ENCODE measurements at places on chromosomes 7 and 10. TPM values are rescaled to one million over a fixed set of nuclear protein-coding genes. Genes with fewer than 3 reads are reported as not detected.

- peak; percentile 49 for DNase-seq
These were observed at the start of gene CTTNBP2 for GRCh38 chr7:117873310-117874190. TSS of gene CTTNBP2 (minus strand) at chr7:117873441. CDS start at chr7:117873415, 26 bp downstream.

DNA sequence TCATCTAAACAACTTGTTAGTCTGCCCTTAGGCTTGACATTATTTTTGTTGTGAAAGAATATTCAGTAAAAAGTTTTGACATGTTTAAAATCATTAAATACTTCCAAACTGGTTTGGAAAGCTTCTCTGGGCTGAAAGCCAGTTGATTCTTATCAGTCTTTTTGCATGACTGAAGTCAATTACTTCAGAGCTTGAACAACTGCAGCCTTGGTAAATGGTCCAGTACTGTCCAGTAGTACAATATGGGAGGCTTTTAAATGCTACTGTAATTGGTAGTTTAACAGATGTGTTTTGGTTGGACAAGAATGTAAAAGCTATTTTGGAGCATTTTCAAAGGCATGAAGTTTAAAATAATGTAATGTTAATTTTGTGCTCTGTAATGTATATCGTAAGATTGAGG is 103.4 kb downstream of the SDK1 start:
- no peak for DNase-seq

DNA sequence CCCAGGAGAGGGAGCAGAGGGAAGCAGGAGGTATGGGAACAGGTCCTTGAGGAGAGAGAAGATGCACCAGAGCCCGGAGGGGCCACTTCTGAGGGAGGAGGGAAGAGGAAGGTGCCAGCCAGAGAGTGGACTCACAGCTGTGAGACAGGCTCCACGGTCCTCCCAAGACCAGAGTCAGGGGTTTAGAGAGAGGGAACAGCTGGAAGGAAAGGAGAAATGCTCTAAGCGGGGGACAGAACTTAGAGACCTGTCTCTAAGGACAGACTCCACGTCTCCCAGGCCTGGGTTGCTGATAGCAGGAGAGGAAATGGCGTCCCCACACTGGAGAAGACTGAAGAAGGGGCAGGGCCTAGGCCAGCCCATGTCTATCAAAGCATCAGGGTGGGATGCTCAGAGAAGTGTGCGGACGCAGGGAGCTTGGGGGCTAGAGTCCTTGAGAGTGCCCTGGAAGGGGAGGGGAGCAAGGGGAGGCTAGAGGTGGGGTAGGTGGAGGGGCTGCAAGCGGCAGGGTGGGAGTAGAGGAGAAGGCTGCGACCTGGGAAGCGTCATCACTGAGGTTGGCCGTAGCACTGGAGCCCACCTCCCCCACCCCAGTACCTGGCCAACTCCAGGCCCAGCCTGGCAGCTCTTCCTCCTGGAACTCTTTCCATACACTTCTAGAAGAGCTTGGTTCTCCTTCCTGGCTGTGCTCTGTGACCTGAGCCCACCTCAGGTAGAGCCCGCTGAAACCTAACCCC is 25.6 kb upstream of the GRID1 start:
- no peak for DNase-seq

The RPA3 gene
- total RNA-seq: 44.9 TPM

- DNase-seq: no peak
These were observed 558.3 kb upstream of the TPK1 start for GRCh38 chr7:145394126-145394525.

The PPP1R17 gene
- total RNA-seq: not detected

GRCh38 chr10:131692686-131693334 is 208.0 kb upstream of the PPP2R2D start:
- no peak for DNase-seq

DNA sequence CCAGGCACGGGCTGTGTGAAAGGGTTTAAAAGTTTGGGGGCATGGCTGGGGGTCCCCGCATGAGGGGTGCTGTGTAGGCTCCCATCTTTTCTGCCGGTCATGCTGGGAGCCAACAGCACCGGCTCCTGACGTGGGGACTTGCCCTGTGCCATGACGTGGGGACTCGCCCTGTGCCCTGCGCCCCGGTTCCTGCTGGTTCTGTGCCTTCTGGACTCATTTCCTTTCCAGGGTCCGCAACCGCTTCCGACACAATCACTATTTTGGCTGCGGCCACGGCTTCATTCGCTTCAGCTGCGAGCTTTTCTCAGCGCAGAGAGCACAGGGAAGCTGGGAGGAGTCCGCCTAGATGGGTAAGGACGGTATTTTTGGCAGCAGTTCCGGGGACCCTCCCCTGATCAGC is 7.6 kb upstream of the GIMAP8 start:
- no peak for DNase-seq

- no peak for DNase-seq
These were observed 16.9 kb downstream of the PTEN start for GRCh38 chr10:87880336-87880735.

The PRF1 gene
- total RNA-seq: 1.3 TPM

The GDF2 gene
- not detected for total RNA-seq

The PLAC9 gene
- total RNA-seq: 3.9 TPM

DNA sequence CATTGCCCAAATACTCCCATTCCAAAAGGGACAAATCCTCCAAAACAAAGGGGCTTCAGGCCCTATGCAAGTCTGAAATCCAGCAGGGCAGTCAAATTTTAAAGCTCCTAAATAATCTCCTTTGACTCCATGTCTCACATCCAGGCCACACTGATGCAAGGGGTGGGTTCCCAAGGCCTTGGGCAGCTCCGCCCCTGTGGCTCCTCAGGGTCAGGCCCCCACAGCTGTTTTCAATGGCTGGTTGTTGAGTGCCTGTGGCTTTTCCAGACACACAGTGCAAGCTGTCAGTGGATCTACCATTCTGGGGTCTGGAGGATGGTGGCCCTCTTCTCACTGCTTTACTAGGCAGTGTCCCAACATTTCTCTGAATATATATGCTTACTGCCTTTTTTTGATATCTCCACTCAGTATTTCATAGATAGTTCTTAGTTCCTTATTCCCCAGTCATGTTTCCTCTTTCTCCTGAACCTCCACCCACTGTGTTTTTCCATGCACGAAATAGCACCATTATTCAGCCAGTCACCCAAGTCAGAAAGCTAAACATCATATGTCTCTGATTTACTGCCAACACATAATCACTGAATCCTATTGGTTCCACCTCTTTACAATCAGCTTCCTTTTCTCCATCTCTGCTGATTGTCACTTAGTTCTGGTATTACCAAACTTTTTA is 172.6 kb upstream of the CACNA2D1 start:
- no peak for DNase-seq

DNA sequence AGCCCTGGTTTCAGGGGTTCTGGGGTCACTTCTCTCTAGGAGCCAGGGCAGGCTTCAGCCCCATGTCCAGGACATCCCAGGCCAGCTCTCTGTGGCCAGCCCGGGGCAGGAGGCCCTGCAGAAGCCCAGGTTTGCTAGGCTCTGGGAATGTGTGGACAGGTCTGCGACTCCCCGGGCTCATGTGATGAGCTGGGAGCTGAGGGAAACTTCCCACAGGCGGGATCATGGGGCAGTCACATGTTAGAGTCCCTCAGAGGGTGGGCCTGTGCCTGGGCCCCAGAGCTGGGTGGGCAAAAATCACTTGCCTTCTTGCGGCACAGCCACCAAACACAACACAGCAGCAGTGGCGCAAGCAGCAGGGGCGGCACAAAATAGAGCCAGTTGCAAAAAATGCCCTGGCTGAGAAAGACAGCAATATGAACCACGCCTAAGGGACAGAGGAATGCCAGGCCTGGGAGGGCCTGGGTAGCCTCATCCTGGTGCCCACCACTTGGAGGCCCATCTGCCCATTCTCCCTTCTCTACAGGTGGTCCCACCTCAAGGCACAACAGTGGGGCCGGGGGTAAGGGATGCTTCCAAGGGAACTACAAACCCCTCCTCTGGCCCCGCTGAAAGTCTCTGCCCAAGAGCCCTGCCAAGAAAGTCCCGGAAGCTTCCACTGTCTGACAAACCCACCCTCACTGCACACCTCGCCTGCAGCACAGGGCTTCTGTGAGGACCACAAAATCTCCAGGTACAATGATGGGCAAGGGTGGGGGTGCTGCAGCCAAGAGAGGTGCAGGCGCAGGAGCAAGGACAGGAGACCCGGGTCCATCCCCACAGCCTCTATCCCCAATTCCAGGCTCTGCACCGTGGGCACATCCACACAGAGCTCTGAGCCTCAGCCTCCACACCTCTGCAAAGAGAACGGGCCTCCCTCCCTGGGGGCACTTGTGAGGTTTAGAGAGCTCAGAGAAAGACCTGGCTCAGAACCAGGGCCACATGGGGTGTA is 34.6 kb upstream of the ANTXRL start:
- peak; percentile 14 for DNase-seq

DNA sequence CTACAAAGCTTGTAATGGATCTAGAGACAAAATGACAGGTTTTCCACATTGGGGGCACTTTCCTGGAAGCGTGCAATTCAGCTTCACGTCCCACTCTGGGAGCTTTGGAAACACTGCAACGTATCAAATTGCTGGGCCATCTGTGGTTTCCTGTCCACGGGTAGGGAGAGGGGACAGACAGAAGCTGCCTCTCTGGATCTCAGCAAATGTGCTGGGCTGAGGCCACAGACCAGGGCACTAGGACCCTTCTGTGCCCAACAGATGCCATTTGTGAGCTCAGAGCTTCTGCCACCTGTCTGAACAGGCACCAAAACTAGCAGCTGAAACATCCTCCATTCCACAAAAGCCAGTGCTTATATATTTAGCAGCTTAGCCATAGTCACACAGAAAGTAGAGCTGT is 40.9 kb upstream of the FRMD4A start:
- no peak for DNase-seq

The CYP51A1 gene
- total RNA-seq: 125 TPM

The BICC1 gene
- total RNA-seq: 1.3 TPM

DNA sequence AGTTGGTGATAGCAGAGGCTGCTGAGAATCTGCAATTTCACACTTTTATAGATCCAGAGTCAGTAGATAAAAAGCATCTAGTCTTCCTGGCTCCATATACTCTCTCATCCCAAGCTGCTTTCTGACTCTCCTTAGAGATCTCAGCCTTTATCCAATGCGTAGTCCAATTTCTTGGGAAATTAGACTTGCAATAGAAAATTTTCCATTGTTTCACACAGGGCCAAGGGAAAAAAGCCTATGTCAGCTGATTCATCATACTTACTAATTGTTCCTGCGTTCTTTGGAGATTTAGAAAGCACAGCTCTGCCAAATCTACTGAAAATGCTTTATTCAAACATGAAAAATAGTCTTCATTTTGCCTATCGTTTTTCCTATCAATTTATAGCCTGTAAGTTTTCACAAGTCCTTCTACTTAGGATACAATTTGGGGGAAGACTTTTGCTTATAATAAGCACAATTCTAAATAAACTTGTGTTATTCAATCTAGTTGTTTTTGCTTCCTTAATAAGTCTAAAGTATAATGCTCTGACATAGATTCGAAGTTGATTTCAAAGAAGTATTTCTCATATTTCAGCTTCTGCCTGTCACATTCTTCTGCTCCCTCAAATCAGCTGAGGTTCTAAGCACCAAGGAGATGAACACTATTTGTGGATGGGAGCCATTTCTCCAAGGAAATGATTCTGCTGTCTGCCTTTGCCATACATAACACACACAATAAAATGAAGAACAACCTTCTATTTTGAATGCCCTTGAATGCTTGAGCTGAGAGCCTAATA is 165.4 kb downstream of the ADAM12 start:
- no peak for DNase-seq

DNA sequence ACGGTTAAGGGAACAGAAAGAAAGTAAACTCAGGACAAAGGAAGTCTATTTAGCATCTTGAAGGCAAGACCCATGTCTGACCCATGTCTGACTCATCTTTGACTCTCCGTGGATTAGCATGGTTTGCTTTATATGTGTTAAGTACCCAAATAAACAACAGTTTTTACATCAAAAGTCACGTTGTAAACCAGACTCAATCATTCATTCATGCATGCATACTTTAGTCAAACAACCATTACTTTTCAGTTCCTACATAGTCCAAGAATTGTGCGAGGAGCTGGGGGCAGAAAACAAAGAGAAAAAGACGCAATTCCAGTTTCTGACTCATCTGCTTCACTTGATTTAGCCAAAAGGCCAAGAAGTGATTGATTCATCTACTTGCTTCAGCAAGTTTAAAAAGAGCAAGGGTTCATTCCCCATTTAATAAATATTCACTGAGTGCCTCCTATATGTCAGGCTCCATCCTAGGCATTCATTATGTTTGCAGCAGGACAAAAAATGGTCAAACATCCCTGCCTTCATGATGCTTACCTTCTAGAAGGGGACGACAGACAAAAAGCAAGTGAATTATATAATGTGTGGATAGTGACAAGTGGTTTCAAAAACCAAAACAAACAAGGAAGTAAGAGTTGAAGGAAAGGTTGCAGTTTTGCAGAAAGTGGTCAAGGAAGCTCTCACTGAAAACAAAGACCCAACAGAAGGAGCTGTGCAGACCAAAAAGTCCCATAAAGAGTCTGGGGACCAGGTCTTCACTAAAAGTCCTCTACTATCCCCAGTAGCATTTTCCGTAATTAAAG is 116.2 kb downstream of the FAM107B start:
- DNase-seq: no peak

GRCh38 chr7:116674508-116675173 is 2.6 kb downstream of the MET start:
- no peak for DNase-seq

DNA sequence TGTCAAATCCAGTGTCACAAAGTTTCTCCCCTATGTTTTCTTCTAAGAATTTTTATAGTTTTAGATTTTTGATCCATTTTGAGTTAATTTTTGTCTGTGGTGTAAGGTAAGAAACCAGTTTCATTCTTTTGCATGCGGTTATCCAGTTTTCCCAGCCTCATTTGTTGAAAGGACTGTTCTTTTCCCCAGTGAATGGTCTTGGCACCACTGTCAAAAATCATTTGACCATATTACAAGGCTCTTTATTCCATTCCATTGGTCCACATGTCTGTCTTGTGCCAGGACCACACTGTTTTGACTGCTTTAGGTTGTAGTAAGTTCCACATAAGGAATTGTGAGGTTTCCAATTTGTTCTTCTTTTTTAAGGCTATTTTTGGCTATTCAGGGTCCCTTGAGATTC is 64.0 kb downstream of the INPP5A start:
- DNase-seq: no peak

GRCh38 chr7:25075459-25075858 is 49.6 kb downstream of the CYCS start:
- DNase-seq: no peak

The MINDY4 gene
- total RNA-seq: 2.2 TPM

The AKR1C8 gene
- not detected for total RNA-seq

DNA sequence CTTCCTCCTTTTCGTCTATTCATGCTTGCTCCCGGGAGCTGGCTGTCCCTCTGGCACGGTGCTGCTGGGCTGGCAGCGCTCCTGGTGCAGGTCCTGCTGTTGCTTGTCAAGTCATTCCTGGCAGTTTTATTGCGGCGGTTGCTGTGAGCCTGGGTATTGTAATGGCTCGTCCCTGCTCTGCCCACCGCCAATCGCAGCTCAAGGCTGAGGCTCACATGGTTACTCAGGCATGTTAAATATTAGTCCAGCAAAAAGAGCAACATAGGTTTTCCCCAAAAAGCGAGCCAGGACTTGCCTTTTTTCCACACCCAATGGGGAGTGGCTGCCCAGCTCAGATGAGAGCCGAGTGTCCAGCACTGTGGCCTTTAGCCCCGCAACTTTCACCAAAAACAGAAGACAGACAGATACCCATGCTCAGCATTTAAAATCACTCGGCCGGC is 492.9 kb upstream of the FOXK1 start:
- DNase-seq: peak; percentile 85

The CAV1 gene
- 16.1 TPM for total RNA-seq
